Type B pancreatic cell (in vitro differentiated cells): ENCODE measurements at places on chromosomes 6 and 20.

DNA sequence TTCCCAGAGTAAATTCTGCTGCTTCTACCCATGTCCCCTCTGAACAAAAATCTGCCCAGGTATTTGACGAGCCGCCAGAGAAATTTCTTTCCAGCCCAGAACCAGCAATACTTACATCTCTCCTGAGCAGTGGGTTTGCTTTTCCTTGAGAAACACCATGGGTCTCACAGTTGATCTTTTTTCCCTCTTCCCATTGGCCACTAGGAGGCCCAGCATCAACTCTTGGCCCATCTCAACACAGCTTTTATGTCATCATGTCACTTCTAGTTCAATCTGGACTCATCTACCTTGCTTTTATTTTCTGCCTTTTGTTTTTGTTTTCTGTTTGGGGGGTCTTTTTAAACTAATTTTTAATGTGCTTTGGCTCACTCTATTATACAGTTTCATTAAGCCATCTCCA, 18.8 kb downstream of the MAFB start:
- DNase-seq, result no peak

DNA sequence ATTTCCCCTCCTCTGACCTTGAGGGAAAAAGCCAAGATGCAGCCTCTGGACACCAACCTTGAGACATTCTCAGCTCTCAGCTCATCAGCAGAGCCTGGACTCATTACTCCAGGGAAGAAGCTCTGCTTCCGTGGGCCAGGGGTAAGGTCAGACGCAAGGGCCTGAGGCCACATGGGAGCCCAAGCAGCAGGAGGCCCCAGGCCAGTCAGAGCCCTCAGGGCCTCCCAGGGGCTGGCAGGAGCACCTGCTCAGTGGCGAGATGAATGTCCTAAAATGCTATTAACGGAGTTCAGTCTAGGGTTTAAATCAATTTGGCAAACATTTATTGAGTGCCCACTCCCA, 208.6 kb downstream of the ERMARD start:
- DNase-seq, result peak; percentile 58

DNA sequence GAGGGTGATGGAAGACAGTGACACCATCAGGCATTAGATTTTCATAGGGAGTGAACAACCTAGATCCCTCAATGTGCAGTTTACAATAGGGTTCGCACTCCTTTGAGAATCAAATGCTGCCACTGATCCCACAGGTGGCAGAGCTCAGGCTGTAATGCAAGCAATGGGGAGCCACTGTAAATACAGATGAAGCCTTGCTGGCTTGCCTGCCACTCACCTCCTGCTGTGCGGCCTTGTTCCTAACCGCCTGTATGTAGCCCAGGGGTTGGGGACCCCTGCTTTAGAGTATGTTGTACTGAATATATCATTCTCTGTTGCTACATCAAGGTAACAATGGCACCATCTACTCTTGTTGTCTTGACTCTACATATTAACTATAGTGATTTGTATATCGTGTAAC, 37.1 kb downstream of the TPD52L1 start:
- DNase-seq, result no peak

DNA sequence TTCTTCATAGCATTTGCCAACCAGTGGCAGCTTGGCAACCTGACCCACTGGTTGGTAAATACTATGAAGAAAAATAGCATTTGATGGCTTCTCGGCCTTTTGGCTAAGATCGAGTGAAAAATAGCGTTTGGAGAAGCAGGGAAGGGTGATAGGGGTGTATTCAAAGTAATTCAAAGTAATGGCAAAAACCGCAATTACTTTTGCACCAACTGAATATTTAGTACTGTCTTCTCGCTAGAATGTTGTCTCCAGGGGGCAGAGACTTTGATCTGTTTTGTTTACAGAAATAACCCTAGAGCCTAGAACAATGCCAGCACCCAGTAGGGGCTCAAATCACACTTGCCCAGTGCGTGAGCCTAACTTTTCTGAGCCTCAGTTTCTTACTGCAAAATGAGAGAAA, 106.1 kb downstream of the CDC5L start:
- no peak for DNase-seq

GRCh38 chr6:1611322-1611571, 1.5 kb downstream of the FOXC1 start:
- DNase-seq, result no peak

- DNase-seq, result no peak
Measured at GRCh38 chr20:62426699-62427131, 624 bp downstream of the RBBP8NL start.

DNA sequence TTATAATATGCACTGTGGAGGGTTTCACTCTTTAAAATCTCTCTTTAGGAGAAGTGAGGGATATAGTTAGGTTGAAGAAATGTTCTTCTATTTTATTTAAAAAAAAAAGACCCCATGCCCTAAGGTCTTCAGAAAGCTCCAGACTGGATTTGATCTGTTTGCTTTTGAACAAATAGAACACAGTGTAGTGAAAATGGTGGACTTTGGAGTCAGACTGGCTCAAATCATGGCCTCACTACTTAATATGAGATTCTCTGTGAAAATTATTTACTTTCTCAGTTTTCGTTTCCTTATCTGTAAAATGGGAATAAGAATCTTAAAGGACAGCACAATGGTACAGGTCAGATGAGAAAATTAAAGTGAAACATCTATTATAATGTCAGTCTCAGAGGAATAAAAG, 203.9 kb downstream of the ASCC3 start:
- no peak for DNase-seq

- DNase-seq, result no peak
Measured at GRCh38 chr20:9121211-9121610, 52.3 kb downstream of the PLCB4 start.

DNA sequence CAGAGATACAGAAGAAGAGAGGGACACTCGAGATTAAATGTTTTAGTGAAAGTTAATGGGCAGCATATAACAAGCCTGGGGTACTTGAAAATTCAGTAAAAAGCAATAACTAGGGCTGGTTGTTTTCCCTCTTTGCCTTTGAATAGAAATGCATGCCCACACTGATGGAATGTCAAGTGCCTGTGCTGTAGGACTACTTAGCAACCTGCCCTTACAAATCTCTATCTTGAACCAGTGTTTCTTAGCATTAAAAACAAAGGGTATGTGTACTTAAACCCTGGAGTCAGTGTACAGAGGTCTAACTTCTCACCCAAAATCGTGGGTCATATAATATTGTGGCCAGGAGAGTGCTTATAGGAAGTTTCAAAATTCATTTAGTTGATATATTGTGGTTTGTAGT, 37.1 kb downstream of the RNF144B start:
- DNase-seq, result no peak

DNA sequence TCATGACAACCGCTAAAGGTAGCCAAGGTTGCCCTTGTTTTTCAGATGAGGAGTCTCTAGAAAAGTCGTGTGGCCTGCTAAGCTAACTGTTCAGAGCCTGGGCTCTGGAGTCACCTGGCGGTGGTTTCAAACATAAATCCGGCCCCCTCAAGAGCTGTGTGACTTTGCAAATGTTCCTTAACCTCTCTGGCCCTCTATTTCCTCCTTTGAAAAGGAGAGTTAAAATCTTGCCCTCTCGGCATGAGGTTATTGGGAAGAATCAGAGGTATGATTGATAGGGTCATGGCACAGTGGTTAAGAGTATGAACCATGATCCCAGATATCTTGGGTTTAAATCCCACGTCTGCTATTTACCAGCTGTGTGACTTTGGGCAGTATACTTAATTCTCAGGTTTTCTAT, 5.6 kb upstream of the LBP start:
- DNase-seq, result no peak

DNA sequence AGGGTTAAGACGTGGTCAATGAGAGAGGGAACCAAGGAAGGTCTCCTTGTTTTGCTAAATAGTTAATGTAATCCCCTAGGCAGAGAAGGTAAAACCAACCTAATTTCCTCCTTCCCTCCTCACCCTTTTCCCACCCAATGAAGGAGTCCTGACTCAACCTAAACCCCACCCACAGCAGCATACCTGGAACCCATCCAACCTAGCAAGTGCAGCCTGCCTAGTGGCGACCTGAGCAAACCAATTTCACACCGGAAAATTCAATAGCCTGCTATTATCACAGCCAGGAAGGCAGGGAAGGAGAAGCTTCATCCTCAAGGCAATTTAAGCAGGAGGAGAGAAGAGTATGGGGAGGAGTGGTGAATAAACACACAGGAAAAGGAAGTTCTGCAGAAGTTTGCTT, 46.9 kb downstream of the OSTM1 start:
- DNase-seq, result no peak

- no peak for DNase-seq
Measured at GRCh38 chr20:19730706-19731105, 27.4 kb upstream of the RIN2 start.

- DNase-seq, result no peak
Measured at GRCh38 chr6:42363926-42364849, 87.5 kb downstream of the TRERF1 start.

GRCh38 chr6:150079604-150080003, 10.7 kb upstream of the ULBP3 start:
- DNase-seq, result no peak

DNA sequence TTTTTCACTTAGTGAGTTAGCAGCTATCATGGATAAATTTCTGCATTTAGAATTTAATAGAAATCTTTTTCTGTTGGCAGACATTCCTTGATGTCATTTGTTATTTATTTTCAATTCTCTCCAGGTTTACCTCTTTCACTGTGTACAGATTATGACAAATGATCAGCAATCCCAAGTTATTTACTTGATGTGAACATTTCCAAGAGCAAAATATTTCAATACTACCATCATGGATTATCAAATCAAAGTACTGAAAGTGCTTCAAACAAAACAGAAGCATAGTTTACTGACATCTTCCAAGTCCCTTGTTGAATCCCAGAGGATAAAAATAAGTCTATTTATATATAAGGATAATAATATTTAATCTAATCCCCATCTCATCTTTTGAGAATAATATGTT, 852.2 kb upstream of the CITED2 start:
- DNase-seq, result no peak

GRCh38 chr6:143973097-143973966, 34.7 kb downstream of the PLAGL1 start:
- DNase-seq, result no peak

GRCh38 chr20:14757728-14758127, 420.3 kb upstream of the FLRT3 start:
- DNase-seq, result no peak

- no peak for DNase-seq
Measured at GRCh38 chr6:41887331-41887751, 7.8 kb downstream of the USP49 start.

GRCh38 chr6:22206106-22206505, 90.7 kb downstream of the PRL start:
- DNase-seq, result no peak

DNA sequence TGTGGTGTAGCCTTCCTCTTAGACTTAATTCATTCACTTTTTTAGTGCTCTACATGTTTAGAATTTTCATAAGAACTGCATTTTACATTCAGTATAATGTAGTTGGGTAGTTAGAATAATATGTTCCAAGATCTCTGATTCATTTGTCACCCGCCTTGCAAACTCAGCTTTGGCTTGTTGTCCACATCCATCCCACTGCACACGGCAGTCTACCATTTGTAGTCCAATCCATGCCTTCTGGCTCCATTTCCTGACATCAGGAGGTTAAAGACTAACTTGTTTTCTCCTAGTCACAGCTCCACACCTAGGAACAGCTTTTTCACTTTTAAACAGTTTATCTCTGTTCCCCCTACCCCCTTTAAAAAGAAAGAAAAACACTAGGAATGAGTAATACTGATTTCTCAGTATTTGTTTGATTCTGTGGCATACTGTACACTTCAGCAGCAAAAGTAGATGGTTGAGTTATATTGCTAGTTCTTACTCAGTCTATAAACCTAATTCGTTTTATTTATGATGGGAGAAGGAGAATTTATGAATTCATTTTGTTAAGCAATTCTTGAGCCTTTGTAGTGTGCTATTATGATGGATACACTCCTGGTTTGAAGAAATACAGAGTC, 180.9 kb downstream of the ARID1B start:
- DNase-seq, result no peak

DNA sequence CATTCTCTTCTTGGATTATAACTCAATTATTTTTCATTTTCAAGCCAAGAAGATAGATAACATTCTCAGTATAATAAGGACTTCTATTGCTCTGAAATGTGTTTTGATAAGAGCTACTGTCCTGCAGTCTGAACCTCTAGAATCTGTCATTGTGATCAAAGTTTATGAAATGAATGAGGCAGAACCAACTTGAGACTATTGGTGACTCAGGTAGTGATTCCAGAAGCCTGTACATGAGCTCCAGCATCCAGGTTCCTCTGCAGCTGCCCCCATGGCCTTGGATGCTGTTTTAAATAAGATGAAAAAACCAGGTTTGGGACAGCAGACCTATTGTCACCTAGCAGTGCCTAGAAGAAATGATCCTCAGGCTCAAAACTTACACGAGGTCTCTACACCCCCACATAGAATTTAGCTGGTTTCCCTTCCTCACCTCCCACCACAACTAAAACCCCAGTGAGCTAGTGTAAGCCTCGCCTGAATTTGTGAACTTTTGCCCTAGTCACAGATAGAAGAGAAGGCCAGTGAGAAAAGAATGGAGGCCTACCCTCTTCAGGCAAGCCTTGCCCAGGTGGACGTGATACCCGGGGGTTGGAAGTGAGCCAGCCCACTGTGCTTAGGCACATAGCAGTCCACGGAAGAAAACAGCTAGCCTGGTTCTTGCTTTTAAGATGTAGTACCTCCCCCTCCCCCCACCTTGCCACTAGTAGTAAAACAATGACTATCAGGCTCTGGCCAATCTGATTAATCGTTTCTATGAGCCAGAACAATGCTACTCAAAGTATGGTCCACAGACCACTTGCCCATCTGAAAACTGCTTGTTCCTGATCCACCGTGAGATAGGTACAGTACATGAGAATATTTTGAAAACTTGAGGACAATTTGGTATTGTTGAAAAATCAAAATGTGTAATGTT, 73.0 kb upstream of the SYNJ2 start:
- no peak for DNase-seq

GRCh38 chr6:6331393-6331792, 10.9 kb upstream of the F13A1 start:
- DNase-seq, result no peak

DNA sequence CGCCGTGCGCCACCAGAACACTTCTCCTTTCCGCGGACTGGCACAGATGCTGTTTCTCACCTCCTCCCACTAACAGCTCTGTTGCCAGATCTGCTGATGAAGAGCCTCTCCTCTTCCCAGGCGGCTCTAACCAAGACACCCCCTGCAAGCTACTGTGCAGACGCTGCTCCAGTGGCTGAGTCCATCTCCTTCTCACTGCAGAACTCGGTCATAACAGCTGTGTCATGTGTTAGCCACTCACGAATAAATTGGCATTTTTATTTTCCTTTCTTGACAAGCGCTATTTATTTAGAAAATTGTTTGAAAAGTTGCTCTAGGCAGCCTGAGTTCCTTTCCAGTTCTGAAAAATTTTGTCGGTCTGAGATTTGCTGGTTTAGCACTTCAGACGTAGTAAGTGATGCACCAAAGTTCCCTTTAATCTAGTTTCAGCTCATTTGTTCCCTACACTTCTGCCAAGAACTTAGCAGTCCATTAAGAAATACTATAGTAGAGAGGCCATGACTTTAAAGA, 12.8 kb upstream of the PLEKHG1 start:
- no peak for DNase-seq
